Muscle of arm (tissue), 14 donors: ENCODE measurements at places on chromosomes 2 and 18.

- no peak for DNase-seq
Observed at GRCh38 chr2:68971591-68972231, 2.7 kb upstream of the GKN1 start.

GRCh38 chr2:64018701-64019082 is 536 bp downstream of the VPS54 start:
- DNase-seq, result no peak

DNA sequence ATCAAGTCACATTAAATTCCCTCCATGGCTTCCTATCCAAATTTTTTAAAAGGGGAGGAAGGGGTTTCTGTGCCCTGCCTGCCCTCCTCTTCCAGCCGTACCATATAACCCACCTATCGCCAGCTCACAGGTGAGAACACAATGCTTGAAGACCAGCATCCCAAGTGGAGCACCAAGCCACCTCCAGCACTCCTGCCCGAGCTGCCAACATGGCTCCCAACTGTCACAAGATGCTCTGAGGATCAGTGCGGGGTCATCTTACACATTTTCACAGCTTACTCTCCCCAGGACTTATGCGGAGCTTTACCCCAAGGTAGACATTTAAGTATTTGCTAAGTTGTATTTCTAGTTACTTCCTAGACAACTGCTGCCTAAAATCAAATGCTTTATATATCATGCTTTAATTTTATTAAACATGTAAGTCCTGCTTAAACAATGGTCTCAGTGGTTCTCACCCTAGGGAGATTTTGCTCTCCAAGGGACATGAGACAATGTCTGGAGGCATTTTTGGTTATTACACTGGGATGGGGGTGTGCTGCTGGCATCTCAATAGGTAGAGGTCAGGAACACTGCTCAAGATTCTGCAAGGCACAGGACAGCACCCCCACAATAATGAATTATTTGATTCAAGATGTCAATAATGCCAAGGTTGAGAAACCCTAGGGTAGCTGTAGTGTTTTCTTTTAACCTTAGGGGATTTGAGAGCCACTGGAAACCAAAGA is 45.8 kb downstream of the SF3B1 start:
- no peak for DNase-seq

DNA sequence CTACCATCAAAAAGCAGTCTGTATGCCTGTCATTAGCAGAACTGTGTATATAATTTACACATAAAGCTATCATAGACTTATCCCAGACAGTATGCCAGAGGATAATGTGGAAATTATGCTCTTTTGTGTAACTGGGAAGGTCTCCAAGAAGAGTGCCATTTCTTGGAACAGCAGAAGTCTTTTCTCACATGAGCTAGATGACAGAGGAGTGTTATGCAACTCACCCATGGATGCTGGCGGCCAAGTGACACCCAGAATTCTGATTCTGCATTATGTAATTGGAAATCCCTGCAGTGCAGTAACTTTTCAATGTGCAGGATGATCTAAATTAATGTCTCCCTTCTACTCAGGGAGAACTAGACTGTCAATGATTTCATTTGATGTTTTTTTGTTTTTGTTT is 160.0 kb downstream of the UBE2E3 start:
- no peak for DNase-seq

DNA sequence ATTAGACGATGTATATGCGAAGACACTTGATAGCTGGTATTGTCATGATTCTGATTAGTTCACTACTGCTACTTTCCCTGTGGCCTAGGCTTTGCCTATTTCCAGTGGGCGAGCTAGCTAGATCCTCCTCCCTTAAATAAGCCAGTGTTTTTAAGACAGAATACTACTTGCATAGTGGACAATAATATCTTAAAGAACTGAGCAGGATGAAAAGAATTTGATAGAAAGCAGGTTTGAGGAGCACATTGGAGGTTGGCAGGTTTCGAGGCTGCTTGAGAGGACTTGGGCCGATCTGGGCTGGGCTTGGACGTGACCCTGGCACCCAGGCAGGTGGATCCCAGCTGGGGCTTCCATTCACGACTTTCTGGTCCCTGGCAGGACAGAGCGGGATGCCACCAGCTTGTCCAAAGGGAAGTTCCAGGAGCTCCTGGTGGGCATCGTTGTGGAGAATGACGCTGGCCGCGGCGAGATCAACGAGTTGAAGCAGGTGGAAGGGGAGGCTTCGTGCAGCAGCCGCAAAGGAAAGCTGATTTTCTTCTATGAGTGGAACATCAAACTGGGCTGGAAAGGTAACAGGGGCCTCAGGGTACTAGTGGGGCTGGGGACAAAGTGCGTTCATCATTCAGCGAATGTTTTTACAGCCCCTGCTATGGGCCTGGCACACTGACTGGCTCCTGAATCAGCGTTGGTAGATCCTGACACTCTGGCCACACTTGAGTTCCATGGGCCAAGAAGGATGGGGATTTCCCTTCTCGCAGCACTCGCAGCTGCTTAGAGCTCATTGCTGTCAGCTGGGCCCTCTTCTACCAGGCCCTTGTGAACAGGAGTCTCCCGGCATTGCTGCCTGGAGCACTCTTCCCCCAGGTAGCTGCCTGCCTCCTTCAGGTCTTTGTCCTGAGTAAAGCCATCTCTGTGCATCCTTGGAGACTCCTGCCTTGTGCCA is 16.9 kb downstream of the C2orf74 start:
- no peak for DNase-seq

DNA sequence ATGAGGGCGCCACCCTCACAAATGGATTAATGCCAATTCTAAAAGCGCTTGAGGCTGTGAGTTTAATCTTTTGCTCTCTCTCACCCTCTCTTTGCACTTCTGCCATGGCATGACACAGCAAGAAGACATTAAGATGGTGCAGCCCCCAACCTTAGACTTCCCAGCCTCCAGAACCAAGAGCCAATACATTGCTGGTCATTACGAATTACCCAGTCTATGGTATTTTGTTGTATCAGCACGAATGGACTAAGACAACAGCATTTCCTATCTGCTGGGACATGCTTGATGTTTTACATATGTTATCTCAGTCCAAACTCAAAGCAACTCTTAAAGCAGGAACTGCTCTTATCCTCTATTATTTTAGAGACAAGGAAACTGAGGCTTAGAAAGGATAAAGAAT is 222.9 kb downstream of the STK39 start:
- DNase-seq, result no peak

DNA sequence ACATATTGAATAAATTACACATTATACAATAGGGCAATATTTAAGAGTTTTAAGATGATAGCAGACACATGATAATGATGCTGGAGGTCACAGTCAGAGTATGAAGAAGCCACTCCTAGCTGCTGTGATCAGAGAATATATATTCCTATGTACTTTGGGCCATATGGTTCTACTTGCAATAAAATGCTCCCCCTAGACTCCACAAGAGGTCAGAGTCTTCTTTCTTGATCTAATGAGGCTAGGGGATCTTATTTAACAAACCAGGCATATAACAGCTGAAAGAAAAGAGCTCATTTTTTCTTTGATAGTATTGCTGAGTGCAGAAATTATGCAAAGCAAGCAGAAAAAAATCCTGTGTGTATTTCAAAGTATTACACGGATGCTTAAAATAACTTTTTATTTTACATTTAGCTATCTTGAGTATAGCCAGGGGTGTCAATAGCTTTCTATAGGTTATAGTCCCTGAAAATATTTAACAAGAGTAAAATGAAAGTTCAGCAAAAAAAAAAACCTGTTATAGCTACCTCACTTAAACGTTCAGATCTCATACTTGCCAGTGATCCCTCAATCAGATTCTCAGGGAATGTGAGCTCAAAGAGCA is 748.7 kb upstream of the CHAC2 start:
- DNase-seq, result peak; percentile 13

GRCh38 chr2:164458792-164459191 is 162.5 kb downstream of the GRB14 start:
- DNase-seq, result no peak

DNA sequence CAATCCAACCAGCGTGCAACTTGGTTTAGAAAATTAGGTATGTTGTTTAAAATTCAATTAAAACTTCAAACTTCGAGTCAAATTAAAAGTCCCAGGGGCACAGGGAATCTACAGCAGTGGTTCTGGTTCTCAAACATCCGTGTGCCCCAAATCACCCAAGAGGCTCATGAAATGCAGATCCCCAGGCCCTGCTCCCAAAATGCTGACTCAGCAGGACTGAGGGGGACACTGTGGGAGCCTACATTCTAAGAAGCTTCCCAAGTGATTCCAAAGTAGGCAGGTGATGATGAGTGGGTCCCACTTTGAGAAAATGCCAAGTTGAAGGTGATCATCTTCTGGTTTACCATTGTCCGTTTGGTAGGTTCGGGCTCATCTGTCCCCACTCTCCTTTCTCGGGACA is 82.3 kb downstream of the GALNT14 start:
- DNase-seq, result no peak

- no peak for DNase-seq
Observed at GRCh38 chr2:144654523-144654922, 134.6 kb upstream of the ZEB2 start.

- DNase-seq, result no peak
Observed at GRCh38 chr2:79793006-79793405, 280.2 kb downstream of the CTNNA2 start.

DNA sequence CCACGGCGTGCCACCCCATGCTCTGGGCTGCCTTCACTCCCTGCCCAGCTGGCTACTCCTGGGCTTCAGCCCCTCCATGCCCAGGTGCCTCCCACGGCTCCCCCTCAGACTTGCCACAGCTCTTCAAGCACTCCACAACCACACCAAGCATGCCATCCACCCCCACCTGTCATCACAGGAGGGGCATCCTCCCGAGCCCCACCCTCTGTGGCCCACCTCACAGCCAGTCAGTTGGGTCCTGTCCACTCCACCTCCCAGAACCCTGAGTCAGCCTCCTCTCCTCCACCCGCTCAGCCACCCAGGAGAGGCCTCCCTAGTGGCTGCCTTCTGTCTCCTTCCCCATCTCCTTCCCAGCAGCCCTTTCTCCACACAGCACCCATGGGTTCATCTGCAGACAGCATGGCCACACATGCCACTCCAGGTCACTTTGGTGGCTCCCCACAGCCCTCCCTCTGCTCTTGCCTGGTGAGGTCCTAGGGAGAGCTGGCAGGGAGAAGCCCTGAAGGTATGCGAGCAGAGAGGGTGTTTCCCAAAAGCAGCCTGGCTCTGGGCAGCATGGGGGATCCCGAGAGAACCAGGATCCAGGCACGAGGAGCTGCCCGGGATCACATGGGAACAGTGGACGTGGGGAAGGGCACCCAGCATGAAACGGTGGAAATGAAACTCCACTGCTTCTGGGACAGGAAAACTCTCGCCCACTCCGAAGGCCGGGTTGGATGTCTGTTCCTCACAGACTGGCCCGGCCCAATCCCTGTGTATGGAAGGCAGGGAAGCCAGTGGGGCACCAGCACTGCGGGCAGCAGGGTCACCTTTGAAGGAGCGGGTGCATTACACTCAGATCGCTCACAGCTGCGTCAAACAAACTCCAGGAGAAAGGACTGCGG is 2.7 kb downstream of the LIMS2 start:
- DNase-seq, result no peak

- no peak for DNase-seq
Observed at GRCh38 chr2:136118819-136119716, 1.1 kb upstream of the CXCR4 start.

DNA sequence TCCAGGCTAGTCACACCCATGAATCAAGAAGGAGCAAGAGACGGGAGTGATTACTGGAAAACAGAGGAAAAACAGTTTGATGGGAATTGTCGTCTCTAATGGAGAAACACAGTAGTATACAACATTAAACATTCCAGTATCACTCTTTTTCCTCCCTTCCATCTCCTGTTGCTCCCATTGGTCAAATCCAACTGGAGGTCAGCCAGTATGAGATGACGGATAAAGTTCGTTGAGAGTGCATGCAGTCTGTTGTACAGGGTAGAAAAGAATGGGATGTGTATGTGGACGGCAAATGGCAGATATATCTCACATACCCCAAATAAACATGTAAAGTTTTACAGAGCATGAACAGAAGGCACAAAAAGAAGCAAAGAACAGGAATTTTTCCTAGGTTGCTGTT is 221.9 kb upstream of the TNP1 start:
- DNase-seq, result no peak

GRCh38 chr2:224650815-224651439 is 65.2 kb downstream of the CCDC195 start:
- DNase-seq, result peak; percentile 56

DNA sequence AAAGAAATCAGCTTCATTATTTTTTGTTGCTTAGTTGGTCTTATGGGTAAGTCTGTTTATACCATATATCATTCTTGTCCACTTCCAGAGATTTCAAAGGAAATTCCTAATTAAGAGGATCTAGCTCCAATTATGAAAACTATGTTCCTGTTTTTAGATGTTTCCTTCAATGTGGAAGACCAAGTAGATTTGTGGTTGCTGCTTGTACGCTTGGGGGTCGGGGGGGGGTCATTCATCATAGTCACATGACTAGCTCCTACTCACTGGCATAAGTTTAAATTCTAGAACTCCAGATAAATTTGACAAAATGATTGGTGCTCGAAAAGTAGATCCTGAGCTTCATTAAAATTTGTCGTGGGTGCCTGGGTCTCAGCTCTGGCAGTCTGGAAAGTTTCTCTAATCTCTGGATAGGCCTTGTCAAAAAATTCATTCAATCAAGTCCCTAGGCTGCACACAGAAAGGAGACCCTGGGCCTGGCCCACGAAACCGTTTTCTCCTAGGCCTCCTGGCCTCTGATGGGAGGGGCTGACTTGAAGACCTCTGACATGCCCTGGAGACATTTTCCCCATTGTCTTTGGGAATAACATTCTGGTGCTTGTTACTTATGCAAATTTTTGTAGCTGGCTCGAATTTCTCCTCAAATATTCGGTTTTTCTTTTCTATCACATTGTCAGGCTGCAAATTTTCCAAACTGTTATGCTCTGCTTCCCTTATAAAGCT is 62.5 kb downstream of the MEP1B start:
- no peak for DNase-seq

DNA sequence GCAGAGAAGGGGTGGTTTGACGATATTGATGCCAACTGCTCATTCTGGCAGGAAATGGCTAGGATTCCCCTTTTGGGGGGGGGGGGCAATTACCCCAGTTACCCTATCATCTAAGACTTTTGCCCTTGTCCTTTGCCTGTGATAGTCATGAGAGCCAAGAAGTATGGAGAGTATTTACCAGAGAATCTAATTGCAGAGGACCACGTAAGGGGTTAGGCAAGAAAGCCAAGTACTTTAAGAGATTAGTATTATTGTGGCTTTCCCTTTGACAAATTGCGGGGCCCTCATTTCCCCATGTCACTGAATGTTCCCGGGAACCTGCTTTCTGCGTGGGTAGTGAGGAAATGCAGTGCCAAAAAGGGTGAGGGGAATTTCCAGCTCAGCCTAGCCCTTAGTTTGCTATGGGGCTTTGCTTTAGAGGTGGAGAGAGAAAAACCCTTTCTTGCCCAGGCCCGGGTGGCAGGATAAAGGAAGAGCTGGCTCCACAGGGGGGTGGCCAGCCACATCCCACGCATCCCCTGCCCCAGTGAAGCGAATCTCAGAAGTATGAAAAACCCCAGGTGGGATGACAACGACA is 1.5 kb downstream of the AQP4 start:
- DNase-seq, result no peak
